NB4 (cell line): ENCODE measurements at places on chromosomes 13 and 19.

GRCh38 chr13:110306340-110306959 lies 507 bp downstream of the COL4A1 start:
- no peak for DNase-seq

DNA sequence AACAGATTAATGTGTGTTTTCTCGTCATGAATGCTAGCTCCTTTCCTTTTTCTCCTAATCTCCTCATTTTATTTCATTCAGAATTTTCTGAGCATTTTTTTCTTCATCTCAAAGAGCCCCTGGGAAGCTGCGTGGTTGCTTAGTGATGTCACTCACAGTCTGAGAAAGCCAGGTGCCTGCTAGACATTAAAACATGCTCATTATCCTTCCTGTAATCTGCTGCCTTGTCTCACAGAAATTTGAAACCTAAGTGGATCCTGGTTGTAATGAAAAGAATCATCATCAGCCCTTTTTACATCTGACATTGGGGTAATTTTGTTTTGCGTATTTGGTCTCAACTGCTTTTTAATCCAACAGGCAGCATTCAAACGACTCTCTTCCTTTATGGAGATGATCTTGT lies 108.2 kb upstream of the RNF113B start:
- DNase-seq: no peak

GRCh38 chr13:71721104-71721503 lies 145.9 kb downstream of the DACH1 start:
- DNase-seq: no peak

DNA sequence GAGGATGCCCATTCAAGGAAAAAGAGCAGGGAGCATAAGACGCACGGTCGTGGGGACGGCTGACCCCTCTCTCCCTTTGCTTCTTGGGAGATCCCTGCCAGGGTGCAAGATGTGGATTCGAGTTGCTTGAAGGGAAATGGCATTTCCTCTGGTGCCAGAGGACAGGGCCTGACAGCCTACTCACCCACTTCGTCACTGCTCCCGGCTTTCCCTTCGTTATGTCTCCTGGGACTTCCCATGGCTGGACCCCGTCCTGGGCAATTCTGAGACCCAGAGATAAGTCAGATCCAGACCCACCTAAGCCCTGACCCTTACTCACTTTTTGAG lies 1.2 kb downstream of the TBC1D17 start:
- no peak for DNase-seq

DNA sequence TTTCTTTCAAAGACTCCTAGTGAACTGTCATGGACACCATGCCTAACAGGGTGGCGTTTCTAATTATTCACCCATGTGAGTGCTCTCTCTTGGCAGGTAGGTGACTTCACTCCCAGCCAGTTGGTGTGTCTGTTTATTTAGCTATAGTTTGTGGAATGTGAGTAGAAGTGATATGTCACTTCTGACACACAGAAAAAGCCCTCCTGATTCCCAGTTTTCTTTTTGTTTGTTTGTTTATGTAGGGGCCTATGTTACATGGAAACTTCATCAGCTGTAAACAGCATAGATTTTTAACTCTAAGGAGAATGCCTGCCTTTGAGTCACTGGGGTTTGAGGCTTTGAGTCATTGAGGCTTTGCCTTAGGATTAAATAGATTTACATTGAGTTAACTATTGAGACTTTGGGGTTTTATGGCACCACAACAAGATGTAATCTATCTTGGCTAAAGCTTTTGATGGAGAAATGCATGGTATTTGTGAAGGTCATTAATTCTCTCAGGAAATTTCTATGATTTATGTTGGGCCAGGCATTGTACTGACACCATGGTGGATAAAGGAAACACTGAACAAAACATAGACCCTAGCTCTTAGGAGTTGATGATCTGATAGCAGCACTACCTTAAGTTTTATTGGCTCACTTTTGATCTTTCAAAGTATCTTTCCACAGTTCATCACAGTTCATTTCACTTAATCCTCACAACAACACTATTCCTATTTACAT lies 45.3 kb downstream of the UFM1 start:
- no peak for DNase-seq

GRCh38 chr19:3710265-3710812 lies 2.2 kb downstream of the TJP3 start:
- DNase-seq: peak; percentile 30

DNA sequence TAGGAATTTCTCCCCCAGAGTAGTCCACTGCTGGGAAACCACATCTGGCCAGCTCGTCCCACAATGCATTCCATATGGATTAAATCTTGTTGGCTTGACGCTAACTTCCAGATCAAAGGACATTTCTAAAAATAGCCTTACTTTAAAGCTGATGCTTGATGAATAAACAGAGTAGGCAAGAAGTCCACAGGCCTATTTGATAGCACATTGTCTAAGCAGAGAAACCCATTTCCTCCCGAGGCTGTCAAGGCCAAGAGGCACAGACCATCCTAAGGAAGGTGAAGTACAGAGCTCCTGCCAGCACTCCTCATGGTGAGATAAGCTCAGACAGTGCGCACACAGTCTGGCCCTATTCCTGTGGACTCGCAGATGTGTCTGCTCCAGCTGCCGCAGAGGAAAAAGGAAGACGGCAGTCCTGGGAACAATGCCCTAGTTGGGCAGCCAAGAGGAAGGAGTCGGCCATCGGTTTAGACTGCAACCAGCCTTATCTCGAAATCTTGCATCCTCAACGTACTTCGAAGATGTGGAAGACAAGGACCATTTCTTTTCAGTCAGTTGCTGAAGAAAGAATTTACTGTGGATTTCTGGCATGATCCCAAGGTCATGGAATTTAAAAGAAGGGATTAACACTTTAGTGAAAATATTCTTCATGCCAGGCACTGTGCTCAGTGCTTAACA lies 156.8 kb downstream of the RGCC start:
- no peak for DNase-seq

- DNase-seq: no peak
Measured at GRCh38 chr13:73109969-73110368, 51.2 kb downstream of the KLF5 start.

DNA sequence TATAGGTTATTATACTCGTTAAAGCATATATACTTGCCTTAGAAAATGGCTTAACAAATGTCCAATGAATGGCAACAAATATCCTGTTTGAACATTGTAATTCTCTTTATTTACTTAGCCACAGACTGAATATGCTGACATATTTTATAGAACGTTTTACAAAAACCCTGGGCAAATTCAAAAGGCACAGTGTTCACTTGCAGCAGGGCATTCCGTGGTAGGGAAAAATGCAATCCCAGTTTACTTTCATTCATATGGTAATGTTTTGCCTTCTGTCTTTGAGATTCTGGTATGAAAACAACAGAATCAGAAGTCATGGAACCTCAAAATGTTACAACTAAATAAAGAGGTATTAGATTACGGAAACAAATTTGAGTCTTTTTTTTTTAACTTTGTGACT lies 56.2 kb upstream of the MYCBP2 start:
- no peak for DNase-seq

- peak; percentile 91 for DNase-seq
Measured at GRCh38 chr13:26977541-26977940, 194.1 kb downstream of the USP12 start.

- no peak for DNase-seq
Measured at GRCh38 chr13:30034458-30034795, 184.0 kb upstream of the UBL3 start.

- peak; percentile 70 for DNase-seq
Measured at GRCh38 chr19:46571495-46571894, 29.6 kb upstream of the CALM3 start.

DNA sequence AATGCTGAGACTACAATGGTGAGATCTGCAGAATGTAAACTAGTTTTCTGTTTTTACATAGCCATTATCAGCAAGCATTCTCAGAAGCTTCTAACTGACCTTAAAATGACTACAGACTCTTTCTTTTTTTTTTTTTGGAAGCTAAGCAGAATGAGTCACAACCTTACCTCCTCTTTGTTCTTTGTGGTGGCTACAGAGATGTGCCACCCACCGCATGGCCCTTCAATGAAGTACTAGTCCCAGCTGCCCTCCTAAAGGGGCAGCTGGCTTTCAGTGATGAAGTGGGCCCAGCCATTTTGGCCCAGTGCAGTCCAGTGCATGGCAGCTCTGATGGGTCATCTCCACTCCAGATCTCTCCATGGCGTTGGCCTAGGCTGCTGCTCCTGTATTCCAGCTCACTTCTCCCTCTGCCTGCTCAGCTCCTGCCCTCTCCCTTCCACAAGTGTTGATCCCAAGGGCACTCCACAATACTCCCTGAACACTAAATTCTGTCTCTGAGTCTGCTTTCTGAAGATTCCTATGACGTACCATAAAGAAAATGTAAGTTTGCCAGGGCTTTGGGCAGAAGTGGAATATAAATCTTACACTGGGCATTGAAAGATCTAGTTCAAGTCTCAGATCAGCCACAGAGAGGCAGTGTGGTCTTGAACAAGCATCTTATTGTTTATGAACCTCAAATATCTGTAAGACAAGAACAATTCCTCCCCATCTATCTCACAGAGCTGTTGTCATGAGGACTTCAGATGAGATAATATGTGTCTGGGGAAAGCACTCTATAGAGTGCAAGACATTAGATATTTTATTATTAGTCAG lies 85.6 kb downstream of the RXFP2 start:
- peak; percentile 51 for DNase-seq

GRCh38 chr19:30029721-30030510 lies 87.9 kb downstream of the URI1 start:
- no peak for DNase-seq

DNA sequence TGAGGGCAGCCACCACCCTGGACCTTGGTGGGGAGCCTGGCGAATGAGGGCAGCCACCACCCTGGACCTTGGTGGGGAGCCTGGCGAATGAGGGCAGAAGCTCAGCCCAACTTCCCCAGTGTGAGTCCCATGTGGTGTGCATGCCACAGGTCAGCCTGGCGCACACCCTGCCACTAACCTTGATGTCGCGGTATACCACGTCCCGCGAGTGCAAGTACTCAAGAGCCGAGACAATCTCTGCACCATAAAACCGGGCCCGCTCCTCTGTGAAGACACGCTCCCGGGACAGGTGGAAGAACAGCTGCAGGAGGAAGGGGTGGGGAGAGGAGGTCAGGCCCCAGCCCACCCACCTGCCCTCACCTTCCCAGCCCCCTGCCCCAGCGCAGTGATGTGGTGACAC lies 11.3 kb upstream of the CCNP start:
- DNase-seq: no peak

- DNase-seq: peak; percentile 96
Measured at GRCh38 chr13:106507560-106508274, 27.7 kb downstream of the EFNB2 start.
